ENCODE measurements at places on chromosomes 12 and 14.

DNA sequence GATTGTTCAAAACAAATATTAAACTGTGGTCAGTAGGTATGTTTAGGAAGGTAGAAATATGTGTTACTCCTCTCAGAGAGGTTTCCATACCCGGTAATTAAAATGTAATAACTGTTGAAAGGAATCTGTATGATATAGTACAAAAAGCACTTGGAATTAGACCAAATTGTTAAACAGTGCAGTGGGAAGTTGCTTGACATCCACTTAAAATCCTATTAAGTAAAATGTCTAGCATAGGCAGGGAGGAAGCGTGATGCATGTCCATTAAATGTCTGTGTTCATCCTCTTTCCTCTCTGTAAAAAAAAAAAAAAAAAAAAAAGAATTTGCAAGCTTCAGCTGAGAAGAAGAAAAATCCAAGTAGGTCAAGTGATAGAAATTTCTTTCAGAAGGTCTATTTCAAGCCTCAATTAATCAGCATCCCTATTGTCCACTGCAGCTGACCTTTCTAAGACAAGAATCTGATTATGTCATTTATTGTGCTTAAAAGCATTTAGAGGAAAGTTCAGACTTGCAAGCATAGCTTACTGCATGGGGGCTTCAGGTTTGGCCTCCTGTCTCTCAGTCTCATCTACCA lies 265.6 kb upstream of the RGS6 start:
- no peak for DNase-seq

GRCh38 chr12:8080120-8080519 lies 2.0 kb upstream of the NECAP1 start:
- peak; percentile 51 for DNase-seq

DNA sequence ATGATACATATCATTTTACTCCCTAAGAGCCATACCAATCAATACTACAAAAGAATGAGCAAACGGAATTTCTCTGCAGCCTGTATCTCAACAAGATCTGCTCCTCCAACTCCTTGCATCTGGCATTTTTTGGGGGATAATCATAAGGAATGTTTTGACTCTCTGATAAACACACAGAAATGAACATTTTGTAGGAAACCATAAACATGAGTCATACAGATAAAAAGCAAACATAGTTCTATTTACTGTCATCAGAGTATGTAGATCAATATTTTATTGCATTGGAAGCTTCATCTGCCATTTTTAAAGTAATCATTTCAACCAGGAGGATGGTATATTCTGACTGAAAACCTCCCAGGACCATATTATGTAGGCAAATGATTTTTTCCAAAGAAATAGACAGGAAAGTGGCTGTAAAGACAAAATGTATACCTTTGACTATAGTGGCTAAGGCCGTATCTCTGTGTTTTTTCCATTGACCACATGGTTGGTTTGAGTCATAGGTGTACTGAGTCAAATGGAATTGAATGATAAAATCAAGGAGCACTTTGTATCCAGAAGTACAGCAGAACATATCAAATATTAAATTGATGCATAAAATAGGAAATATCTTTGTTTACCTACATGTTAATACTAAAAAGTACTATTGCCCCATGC lies 32.4 kb upstream of the CD69 start:
- no peak for DNase-seq

- no peak for DNase-seq
These were observed 944 bp upstream of the DHRS7 start for GRCh38 chr14:60166142-60166541.

DNA sequence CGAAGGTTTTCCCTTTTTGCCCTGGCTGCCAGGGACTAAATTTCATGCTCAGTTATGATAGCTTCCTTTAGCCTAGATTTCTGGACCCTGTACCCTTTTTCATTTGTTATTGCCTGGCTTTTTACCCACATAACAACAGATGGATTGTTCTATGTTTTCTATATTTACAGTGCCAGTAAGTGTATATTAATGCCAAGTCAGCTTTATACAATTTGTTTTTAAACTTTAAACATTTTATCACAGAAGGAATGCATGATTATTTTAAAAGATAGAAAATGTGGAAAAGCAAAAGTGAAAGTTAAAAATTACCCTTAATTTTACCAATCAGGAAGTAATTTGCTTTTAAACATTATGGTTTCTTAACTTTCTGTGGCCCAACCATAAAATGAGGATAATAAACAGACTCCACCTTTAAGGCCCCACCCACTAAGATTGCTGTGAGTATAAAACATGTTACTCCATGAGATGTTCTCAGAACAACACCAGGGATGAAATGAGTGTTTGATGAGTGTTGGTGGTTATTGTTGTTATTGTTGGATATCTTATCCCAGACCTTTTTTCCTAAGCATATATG lies 496.8 kb downstream of the EGLN3 start:
- DNase-seq = no peak

GRCh38 chr14:39734306-39734705 lies 302.1 kb upstream of the FBXO33 start:
- DNase-seq = no peak

DNA sequence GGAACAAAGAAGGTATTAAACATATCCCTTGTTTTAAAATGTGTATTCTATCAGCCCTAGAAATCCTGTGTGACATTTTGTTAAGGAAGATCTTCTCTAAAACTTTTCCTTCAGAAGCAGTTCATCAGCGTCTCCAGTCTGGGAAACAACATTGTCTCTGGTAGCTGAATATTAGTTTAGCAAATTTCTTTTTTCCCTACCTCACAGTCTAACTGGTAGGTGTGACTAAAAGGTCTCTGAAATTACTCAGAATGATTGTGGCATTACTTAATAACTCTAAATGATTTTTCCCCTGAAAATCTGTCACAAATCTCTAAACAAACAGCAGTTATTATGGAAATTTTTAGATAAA lies 1044.8 kb downstream of the FLRT2 start:
- DNase-seq = no peak

GRCh38 chr12:79162948-79163347 lies 298.4 kb downstream of the SYT1 start:
- no peak for DNase-seq

DNA sequence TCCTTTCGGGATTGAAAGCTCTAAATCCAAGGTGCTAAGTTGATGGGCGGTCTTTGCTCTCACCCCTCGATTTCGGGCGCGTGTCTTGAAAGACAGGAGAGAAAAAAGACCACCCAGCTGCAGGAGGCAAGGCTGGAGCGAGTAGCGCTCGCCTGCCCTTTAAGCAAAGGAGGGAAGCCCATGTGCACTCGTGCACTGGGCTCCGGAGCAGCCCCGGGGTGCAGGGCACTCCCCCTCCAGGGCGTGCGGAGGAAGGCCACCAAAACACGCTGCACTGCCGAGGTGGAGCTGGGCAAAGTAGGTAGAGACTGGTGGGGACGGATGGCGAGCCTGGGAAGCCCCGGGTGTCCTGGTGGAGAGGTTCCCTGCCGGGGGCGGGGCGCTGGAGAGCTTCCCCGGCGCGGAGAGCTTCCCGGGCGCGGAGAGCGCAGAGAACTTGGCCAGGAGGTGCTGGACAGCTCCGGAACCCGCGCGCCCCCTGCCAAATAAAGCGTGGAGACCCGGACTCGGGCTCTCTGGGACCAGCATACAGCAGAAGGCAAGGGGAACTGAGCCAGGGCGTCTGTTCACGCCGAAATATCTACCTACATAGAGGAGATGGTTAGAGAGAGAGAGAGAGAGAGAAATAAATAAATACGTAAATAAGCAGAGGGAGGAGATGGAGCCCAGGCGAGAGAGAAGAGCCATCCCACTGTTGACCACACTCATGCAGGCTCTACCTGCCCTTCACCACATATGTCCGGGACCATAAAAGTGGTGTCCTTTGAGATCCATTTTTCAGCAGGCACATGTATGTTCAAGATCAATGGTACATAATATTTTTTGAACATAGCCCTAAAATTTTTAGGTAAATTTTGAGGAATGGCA lies 662 bp upstream of the NELL2 start:
- no peak for DNase-seq

DNA sequence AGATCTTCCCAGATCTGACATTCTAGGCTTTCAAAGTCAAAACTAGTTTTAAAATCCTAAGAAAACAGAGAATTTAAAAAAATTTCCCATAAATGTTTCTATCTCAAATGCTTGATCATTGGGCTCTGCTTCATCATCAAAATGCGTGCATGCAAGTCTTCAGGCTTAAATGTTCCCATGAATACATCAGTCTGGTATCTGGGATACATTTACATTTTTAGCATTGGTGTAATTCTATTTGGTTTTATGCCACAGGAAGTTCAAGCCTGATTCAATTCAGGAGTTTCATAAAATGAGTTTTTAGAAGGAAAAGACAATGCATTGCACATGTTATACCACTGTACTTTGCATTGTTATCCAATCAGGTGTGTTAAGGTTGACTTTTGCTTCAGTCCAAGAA lies 336.4 kb downstream of the PCNX1 start:
- DNase-seq = no peak

- DNase-seq = no peak
These were observed 2.9 kb downstream of the RAD52 start for GRCh38 chr12:946631-947030.

DNA sequence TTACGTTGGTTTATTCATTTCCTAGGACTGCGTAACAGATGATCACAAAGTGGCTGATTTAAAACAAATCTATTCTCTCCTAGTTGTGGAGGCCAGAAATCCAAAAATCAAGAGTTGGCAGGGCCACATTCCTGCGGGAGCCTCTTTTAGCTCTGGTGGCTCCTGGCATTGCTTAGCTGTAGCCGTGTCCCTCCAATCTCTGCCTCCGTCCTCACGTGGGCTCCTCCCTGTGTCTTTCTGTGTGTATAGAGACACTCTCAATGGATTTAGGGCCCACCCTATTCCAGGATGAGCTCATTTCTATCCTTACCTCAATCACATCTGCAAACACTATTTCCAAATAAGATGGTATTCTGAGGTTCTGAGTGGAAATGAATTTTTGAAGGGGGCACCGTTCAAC lies 42.5 kb downstream of the KCTD10 start:
- no peak for DNase-seq

GRCh38 chr12:104281636-104282035 lies 21.9 kb upstream of the EID3 start:
- DNase-seq = no peak

- no peak for DNase-seq
These were observed 44.0 kb upstream of the FRMD6 start for GRCh38 chr14:51607711-51608110.

GRCh38 chr12:50195832-50196231 lies 28.7 kb upstream of the CERS5 start:
- no peak for DNase-seq

GRCh38 chr14:50768680-50769079 lies 62.3 kb downstream of the NIN start:
- DNase-seq = no peak

DNA sequence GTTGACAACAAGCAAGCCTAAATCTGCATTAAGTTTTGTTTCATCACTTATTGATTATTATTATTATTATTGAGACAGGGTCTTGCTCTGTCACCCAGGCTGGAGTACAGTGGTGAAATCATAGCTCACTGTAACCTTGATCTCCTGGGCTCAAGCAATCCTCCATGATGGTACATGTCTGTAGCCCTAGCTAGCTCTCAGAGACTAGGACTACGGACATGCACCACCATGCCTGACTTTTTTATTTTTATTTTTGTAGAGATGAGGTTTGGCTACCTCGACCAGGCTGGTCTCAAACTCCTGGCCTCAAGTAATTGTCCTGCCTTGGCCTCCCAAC lies 35.7 kb upstream of the STK38L start:
- no peak for DNase-seq

DNA sequence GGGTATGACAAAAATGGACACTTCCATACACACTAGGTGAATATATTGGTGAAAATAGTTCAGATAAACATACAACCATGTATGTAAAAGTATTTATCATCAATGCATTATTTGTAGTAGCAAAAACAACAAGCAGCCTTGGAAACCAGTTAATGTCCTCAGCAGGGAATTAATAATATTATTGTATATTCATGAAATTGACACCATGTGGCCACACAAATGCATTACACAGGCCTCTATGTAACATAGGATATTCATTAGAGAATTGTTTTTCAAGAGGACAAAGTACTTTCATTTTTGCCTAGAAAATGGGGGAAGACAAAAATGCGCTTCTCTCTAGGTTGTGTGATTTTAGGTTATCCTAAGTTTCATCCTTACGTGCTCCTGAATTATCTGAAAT lies 24.3 kb downstream of the SPRING1 start:
- no peak for DNase-seq

DNA sequence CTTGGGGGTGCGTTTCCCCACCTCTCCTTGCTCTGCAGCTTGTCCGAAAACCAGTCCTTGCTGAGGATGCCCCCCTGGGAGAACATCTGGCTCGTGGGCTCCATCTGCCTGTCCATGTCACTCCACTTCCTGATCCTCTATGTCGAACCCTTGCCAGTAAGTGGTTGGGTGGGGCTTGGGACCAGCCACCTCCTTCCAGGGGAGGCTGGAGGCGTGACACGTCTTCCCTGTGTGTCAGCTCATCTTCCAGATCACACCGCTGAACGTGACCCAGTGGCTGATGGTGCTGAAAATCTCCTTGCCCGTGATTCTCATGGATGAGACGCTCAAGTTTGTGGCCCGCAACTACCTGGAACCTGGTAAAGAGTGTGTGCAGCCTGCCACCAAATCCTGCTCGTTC lies 57.5 kb downstream of the ANAPC7 start:
- DNase-seq = no peak

DNA sequence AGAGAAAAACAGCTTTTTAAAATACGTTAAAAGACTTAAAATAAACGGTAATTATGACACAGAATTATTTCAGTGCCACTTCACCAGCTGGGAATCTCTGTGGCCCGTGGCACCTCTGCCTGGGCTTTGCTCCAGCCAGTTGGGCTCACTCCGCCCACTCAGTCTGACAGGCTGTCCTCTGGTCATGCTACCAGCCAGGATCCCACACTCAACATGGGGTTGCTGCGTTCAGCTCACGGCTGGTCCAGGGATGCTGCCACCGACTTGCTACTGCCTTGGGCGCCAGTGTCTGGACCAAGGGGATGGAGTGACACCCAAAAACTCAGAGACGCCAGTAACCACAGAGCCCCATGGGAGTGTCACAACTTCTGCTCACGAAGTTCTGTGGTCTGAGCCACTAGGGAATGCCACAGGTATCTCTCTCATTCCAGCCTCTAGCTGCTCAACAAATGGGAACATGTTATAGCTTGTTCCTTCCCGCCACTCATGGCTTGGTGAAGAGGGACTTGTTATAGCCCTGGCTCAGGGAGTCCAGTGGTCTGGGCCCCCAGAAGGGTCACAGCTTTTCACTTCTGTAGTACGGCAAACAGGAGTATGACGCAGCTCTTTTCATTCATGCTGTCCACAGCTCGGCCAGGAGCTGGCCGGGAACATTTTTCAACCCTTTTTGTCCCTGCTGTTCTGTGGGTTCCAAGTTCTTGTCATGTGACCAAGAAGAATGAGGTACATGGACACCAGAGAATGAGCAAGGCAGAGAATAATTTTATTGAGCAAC lies 23.4 kb upstream of the ATXN7L3B start:
- no peak for DNase-seq

GRCh38 chr12:105978276-105978675 lies 160.5 kb downstream of the NUAK1 start:
- DNase-seq = no peak

GRCh38 chr12:50112456-50113218 lies 601 bp downstream of the COX14 start:
- no peak for DNase-seq
